PC-3 (cell line): ENCODE measurements at places on chromosomes 1 and 21. TPM values are rescaled to one million over a fixed set of nuclear protein-coding genes. Genes with fewer than 3 reads are reported as not detected.
A peak's percentile ranks its signal among the peaks of the same experiment; 100 is the strongest.

- peak; percentile 51 for DNase-seq
These were observed 30.7 kb upstream of the KIAA1614 start for GRCh38 chr1:180881806-180882509.

GRCh38 chr1:34777519-34778321, 3.3 kb upstream of the GJB3 start:
- no peak for DNase-seq

GRCh38 chr1:150963321-150964163, 11.1 kb downstream of the CERS2 start:
- DNase-seq, result no peak

DNA sequence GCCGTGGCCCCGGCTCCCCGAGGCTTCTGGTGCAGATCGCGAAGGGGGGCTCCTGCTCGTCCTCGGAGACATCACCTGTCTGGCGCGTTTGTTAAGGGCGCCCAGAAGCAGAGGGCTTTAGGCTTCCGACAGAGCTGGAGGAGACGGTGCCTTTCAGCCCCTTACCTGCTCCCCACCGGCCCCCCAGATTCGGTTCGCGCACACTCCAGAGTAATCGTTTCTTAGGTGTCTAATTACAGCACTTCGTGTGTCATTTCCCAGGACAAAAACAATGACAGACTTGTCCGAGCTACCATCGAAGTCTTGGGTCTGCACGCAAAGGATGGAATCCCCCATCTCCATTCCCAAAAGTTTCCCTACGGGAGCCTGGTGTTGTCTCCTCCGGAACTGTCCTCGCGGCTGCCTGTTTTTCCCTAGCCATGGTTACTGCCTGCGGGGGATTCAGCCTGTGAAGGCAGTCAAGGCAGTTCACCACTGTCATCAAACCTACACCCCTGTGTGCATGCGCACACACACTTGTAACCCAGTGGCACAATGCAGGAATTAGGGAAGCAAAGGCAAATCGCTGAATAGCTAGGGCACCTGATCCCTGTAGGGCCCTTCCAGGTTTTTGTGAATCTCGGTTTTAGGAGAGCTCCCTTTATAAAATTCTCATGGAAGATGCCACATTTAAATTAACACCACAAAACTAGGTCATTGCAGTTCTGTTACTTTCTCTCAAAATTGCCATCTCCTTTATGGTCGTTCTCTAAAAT, 738 bp upstream of the CDC42BPA start:
- DNase-seq, result peak; percentile 76

GRCh38 chr1:200869753-200870391, 2.9 kb upstream of the GPR25 start:
- no peak for DNase-seq

GRCh38 chr1:114342376-114342775, 168.6 kb downstream of the TRIM33 start:
- DNase-seq, result peak; percentile 40

DNA sequence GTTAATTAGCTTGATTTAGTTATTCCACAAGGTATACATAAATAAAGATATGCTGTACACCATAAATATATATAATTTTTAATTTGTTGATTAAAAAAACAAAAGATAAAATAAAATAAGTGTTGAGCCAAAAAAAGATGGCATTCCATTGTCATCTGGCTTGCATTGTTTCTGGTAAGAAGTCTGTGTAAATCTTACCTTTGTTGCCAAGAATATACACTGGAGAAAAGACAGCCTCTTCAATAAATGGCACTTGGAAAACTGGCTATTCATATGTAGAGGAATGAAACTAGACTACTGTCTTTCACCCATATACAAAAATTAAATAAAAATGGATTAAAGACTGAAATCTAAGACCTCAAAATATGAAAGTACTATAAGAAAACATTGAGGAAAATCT, 196.5 kb downstream of the IER5 start:
- DNase-seq, result no peak

- DNase-seq, result no peak
These were observed 97.6 kb downstream of the CC2D1B start for GRCh38 chr1:52268372-52268771.

DNA sequence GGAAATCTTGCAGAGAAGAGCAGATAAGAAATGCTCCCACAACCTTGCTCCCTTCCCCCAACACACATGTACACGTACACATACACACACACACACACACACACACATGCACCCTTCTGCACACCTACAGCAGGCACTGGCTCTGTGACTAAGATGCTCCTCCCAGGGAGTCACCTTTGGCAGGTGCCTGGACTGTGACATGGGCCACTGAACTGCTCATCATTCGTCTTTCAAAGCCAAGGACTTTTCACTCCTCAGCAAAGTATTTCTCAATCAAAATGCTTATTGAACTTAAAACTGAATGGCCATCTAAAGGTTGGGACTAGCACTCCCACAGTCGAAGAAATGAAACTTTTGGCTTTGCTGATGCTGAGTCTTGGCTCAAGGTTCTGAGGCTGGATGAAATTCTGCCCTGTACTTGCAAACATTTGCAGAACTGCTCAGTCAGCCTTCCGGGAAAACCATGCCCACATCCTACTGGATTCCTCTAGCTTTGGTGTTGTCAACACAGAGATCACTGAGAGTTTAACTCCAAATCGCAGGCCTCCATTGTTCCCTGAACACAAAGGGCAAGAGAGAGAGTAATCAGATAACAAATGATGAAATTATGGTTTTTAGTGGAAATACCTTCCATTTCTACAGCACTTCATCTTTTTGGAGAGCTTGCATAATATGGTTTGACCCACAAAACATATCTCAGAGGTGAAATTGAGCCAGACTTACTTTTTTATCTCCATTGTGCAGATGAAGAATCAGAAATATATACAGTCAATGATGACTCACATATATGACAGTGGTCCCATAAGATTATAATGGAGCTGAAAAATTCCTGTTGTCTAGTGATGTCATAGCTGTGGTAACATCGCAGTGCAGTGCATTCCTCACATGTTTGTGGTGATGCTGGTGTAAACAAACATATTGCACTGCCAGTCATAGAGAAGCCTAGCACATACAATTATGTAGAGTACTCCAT, 72.4 kb upstream of the BCAR3 start:
- DNase-seq, result peak; percentile 80

GRCh38 chr1:62716397-62716796, 28.2 kb upstream of the DOCK7 start:
- no peak for DNase-seq

- DNase-seq, result no peak
These were observed 17.4 kb downstream of the CACNA1S start for GRCh38 chr1:201094832-201095231.

DNA sequence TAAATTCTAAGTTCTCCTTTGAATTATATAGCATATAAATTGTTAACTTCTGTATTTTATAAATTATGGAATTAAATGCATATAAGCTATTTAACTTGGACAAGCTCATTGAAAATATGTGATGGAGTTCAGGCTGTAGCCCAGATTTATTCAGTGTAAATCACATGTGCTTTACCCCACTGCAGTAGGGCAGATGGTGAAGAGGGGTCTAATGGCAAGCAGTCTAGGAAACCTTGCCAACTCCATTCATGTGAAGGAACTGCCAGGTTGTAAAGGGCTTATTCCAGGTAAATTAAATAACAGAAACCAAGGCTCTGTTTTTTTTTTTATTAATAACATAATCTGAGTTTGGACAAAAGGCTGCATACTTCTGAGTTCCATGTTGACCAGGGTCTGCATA, 243.2 kb downstream of the NCAM2 start:
- DNase-seq, result no peak

- DNase-seq, result peak; percentile 25
These were observed 30.8 kb upstream of the PTGFRN start for GRCh38 chr1:116878804-116879477.

- DNase-seq, result no peak
These were observed 25.9 kb downstream of the C2CD2 start for GRCh38 chr21:41927727-41928409.

DNA sequence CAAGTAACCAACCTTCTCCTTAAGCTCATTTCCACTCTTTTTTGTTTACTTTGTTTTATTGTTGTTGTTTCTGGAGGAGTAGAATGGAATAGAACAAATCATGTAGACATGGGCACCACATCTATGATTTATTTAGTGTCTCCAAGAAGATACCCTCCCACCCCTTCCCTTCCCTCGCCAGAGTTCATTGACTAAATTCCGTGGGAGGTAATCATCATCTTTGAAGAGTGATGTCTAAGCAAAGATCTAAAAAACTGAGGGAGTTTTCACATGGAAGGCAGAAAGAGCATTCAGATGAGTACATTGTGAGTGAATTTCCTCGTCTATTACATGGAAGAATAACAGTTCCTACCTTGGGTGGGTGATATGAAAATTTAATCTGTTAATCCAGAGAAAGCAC, 136.2 kb downstream of the SEC16B start:
- no peak for DNase-seq

DNA sequence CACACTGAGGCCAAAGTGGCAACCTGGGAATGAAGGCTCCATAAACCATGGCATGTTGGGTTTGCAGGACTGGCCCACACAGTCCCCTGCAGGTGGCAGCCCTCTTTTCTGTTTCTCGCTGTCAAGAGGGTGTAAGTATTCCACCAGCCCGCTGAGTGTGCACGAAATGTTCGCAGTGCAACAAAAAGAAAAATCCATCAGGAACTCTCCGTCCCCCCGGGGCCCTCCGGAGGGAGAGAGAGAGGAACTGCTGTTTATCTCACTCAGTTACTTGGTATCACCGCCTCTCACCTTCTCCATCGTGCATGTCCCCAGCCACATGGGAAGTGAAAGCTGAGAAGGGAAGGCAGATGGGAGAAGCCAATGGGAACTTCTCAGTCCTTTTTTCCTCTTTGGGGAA, 38.3 kb downstream of the NCF2 start:
- no peak for DNase-seq

GRCh38 chr1:240420766-240421165, 191.2 kb downstream of the GREM2 start:
- no peak for DNase-seq

DNA sequence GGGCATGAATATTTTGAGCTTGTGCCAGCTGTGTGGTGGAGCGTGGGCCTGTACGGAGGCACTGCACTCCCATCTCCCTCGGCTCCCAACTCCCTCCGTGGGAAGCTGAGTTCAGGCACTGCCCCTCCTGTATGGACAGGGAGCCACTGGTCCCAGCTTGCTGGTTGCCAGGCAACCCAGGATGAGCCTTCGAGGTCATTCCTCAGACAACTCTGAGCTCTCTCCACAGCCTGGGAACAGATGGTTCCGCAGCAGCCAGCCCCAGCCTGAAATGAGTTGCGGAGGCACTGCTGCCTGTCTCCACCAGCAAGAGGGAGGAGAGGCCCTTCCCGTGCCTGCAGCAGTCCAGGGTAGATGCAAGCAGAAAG, 58.4 kb upstream of the TENT5B start:
- no peak for DNase-seq

- no peak for DNase-seq
These were observed 135.9 kb downstream of the SLC30A10 start for GRCh38 chr1:219792337-219793021.

DNA sequence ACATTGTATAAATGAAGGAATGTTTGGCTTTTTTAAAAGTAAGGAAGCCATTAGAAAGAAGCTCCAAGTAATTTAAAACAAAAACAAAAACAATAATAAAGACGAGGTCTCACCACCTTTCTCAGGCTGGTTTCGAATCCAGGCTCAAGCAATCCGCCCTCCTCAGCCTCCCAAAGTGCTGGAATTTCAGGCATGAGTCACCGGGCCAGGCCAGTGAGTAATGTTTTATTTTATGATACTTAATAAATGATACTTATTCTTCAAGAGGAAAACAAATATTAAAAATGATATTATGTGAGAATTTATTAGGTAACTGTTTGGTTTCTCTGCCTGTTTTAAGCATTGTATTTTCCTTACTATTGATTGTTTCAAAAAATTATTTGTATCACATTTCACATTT, 201.4 kb upstream of the BRINP3 start:
- DNase-seq, result peak; percentile 85

DNA sequence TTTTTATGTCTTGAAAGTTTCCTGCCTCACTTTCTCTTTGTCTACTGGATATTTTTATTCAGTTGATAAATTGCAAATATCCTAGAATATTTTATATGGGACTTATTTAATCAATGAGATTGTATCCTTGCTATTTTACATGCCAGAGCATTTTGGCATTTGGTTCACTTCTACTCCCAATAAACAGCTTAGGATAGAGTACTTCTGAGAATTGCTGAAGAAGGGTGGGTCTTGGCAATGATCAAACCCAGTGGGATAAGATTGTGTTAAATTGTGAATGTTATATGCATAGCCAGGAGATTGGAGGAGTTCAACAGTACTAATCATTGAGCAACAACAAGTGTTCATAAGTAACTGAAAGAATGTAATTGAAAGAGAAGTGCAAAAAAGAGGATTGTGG, 60.1 kb downstream of the SDCCAG8 start:
- no peak for DNase-seq

- no peak for DNase-seq
These were observed 39.7 kb downstream of the PROX1 start for GRCh38 chr1:214027498-214027897.

GRCh38 chr1:29453502-29454240, 217.3 kb downstream of the PTPRU start:
- DNase-seq, result peak; percentile 62

- no peak for DNase-seq
These were observed 54.4 kb downstream of the LYPLAL1 start for GRCh38 chr1:219228058-219228419.

DNA sequence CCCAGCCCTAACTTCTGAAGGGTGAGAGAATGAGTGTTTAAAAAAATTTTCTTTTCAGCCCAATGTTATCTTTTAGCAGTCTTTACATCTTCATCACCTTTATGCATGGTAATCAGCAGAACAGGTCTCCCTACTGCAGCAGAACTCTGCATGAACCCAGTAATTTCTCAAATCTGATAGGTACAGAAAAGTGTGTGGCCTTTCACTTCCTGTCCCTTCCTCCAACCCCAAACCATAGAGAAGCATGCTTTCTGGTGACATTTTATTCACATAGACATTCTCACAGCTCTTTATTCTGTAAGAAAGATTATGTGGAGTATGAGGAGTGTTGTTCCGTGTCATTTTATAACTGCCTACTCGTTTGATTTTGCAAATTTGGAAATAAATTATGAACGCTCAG, 68.6 kb downstream of the RPAP2 start:
- no peak for DNase-seq

Gene UBASH3A
- 1.0 TPM in 1 of 2 replicates, not detected in the other for total RNA-seq

Gene OR2L2
- total RNA-seq, result 0.06 TPM in 1 of 2 replicates, not detected in the other

Gene TRNP1
- 108 and 109 TPM in 2 replicates for total RNA-seq

Gene TNFRSF18
- 87.2 and 120 TPM in 2 replicates for total RNA-seq

Gene FMO4
- total RNA-seq, result 0.23 and 0.98 TPM in 2 replicates

Gene NOS1AP
- total RNA-seq, result 1.6 and 2.6 TPM in 2 replicates

Gene SPATA21
- not detected in 2 replicates for total RNA-seq

Gene OR2L13
- total RNA-seq, result not detected in 2 replicates

Gene HMCN1
- 0.66 and 3.3 TPM in 2 replicates for total RNA-seq
